ENCODE measurements at places on chromosomes 11 and 22.

GRCh38 chr22:21916309-21916918, 36.2 kb downstream of the PPM1F start:
- no peak for DNase-seq

- DNase-seq, result no peak
Measured at GRCh38 chr11:128323381-128323780, 264.0 kb downstream of the ETS1 start.

GRCh38 chr11:60657888-60658287, 41.5 kb upstream of the MS4A8 start:
- no peak for DNase-seq

- no peak for DNase-seq
Measured at GRCh38 chr11:5363679-5364078, 12.4 kb downstream of the OR51B6 start.

- DNase-seq, result no peak
Measured at GRCh38 chr11:15651816-15652215, 537.1 kb downstream of the INSC start.

GRCh38 chr11:130407978-130408377, 20.4 kb downstream of the ADAMTS8 start:
- DNase-seq, result peak; percentile 49

DNA sequence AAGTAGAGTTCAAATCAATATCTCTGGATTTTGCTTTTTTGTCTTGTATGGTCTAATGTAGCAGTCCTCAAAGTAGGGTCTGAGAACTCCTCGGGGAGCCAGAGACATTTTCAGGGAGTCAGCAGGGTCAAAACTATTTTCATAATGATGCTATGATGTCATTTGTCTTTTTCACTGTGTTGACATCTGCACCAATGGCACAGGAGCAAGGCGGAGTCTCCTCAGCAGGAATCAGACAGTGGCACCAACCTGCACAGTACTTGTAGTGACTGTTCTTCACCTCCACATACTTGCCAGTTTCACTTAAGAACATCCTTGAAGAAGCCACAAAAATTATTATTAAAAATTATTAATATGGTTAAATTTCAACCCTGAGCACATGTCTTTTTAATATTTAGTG, 14.9 kb upstream of the FXYD6 start:
- DNase-seq, result no peak

DNA sequence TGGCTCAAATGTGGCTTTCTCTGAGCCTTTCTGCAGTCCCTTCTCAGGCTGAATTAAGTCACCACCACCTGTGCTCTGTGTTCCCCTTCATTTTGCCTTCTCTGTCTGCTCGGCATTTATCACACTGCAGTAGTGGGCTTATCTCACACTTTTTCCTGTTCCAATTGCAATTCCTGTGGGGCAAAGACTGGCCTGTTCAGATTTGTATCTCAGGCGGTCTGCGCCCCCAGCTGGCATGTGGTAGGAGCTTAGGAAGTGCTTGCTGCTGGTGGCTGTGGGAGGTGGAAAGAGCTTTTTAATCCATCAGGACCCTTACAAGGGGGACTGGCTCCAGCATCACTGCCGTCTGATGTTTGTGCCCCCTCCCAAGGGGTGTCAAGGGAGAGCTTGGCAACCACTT, 21.2 kb downstream of the BMAL1 start:
- DNase-seq, result no peak

- no peak for DNase-seq
Measured at GRCh38 chr11:114180301-114181055, 115.7 kb upstream of the NNMT start.

DNA sequence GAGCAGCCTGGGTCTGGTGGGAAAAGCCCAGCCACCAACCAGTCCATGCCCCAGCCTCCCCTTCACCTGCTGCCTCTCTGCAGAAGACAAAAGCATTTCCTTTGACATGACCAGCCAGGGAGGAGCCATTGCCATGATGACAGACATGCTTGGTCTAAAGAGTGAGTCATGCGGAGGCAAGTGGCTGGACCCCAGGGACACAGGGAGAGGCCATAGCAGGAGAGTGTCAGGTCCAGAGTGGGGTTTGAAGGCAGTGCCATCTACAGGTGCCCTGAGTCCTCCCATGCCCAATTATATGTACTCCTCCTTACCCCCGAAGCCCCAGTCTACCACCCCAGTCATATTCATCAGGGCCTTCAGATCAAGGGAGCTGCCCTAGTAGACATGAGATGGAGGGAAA, 67.4 kb downstream of the SCN3B start:
- DNase-seq, result no peak

GRCh38 chr11:91972665-91973266, 251.9 kb upstream of the FAT3 start:
- no peak for DNase-seq

GRCh38 chr11:102317768-102318103, 452 bp downstream of the BIRC3 start:
- DNase-seq, result no peak

GRCh38 chr11:8794677-8795103, 112.1 kb downstream of the RPL27A start:
- DNase-seq, result no peak

DNA sequence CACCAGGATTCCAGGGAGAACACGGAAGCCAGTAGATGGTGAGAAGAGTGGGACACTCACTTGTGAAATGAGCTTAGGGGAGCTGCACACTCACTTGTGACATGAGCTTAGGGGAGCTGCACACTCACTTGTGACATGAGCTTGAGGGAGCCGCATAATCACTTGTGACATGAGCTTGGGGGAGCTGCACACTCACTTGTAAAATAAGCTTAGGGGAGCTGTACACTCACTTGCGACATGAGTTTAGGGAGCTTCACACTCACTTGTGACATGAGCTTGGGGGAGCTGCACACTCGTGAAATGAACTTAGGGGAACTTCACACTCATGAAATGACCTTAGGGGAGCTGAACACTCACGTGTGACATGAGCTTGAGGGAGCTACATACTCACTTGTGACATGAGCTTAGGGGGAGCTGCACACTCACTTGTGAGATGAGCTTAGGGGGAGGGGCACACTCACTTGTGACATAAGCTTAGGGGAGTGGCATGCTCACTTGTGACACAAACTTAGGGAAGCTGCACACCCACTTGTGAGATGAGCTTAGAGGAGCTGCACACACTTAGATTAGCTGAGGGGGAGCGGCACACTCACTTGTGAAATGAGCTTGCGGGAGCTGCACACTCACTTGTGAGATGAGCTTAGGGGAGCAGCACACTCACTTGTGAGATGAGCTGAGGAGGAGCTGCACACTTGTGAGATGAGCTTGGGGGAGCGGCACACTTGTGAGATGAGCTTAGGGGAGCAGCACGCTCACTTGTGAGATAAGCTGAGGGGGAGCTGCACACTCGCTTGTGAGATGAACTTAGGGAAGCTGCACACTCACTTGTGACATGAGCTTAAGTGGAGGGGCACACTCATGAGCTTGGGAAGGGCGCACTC, 59.0 kb downstream of the NCAPD3 start:
- no peak for DNase-seq

GRCh38 chr11:15327786-15328231, 213.1 kb downstream of the INSC start:
- DNase-seq, result no peak

- DNase-seq, result no peak
Measured at GRCh38 chr11:61025821-61026120, 54.3 kb downstream of the CD6 start.

- DNase-seq, result no peak
Measured at GRCh38 chr11:46615756-46616155, 1.3 kb downstream of the HARBI1 start.

DNA sequence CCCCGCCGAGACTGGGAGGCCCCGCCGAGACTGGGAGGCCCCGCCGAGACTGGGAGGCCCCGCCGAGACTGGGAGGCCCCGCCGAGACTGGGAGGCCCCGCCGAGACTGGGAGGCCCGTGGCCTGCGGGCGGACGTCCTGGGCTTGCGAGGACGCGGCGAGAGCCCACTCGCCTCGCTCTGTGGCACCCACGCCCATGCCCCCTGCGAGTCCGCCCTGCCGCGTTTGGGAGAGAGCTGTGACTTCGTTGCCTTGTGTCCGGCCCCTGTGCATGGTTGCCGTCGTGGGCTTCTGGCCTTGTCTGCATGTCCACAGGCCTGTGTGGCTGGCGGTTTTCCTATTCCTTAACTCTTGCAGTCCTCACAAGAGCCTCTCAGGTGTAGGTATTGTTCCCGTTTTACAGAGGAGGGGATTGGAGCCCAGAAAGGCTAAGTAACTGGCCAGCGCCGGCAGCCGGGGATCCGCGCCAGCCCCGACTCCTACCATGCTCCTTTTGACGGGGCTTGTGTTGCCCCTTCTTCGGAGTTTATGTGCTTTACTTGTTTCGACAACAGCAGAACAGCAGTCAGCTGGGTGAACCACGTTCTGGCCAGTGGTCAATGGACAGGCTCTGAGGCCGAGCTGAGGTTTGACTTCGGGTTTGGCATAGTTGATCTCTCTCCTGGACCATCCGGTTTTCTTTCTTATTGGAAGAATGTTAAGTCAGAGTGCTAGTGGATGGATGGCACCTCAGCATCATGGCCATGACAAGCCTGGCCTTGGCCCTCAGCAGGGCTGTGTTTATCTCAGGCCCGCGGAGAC, 741 bp downstream of the PHRF1 start:
- no peak for DNase-seq

- DNase-seq, result peak; percentile 25
Measured at GRCh38 chr11:14094481-14095037, 132.0 kb downstream of the SPON1 start.

DNA sequence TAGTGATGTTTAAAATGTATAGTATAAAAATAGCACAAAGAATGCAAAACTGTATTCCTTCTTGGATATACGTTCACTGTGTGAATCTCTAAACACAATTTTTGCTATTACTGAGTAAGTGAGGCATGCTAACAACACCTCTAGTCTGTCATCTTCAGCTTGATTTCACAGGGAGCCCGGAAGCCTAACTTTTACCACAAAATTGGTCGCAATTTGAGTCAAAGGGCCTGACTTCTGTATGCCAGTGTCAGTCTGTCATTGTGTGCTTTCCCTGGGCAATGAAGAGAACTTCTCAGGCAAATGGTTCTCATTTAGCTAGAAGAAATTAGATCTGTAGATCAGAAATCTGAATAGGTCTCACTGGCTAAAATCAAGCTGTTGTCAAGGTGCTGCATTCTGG, 1059.5 kb downstream of the FAM181B start:
- no peak for DNase-seq

DNA sequence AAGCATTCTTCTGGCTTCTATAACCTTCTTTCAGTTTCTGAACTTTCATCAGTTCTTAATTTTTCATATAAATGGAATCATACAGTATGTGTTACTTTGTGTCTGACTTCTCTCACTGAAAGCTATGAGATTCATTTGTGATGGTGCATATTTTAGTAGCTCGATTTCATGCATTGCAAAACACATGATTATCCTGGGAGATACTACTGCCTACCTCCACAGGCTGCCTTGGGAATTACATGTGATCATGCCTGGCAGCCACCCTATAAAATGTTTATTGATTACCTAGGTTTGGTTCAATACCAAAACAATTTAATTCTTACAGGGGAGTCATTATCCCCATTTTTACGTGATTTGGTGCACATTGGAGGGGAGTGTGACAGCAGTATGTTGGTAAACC, 34.1 kb upstream of the PAK1 start:
- DNase-seq, result no peak

DNA sequence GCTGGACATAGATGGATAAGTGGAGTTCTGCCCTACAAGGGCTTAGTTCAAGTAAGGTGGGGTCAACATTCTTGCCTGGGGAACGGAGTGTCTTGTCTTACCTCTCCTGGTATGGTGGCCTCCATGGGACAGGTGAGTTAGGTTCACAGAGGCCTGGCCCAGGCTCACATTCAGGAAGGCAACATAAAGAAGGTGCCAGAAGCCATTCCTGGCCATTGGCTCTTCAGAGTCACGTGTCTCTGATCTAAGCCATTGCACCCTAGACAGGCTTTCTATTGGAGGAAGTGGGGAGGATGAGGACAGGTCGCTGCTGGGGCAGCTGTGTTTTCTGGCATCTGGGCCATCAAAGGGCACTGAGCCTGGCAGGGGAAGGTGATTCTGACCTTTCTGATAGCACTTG, 14.8 kb downstream of the LMO2 start:
- no peak for DNase-seq

DNA sequence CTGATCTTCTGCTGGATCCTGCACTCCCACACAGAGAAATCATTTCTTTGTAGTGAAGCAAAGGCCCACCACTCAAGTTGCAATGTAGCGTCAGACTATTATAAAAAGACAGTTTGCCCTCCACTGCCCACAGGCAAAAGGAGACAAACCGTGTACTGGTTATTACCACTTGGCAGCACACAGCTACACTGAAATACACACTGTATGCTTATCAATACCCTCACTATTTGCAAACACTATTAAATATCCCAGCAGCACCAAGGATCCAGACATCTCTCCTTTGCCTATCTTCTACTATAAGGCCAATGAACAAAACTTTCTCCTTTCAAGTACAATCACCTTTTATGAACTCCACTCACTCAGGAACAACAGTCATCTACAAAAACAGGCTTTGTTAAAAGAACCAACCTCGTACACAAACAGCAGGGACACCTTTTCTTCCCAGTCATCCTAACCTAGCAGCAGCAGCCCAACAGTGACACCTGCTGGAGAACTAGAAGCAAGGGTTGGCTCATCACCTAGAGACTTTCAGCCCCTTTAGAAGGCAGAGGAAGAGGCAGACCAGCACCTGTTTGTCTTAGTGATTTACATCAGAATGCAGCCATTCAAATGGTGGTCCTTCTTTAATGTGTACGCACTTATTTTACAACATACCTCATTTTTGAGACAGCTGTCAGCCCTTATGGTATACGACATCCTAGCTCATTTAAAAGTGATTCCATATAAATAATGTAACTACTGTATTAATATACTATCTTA, 56.1 kb downstream of the AMBRA1 start:
- DNase-seq, result peak; percentile 51

DNA sequence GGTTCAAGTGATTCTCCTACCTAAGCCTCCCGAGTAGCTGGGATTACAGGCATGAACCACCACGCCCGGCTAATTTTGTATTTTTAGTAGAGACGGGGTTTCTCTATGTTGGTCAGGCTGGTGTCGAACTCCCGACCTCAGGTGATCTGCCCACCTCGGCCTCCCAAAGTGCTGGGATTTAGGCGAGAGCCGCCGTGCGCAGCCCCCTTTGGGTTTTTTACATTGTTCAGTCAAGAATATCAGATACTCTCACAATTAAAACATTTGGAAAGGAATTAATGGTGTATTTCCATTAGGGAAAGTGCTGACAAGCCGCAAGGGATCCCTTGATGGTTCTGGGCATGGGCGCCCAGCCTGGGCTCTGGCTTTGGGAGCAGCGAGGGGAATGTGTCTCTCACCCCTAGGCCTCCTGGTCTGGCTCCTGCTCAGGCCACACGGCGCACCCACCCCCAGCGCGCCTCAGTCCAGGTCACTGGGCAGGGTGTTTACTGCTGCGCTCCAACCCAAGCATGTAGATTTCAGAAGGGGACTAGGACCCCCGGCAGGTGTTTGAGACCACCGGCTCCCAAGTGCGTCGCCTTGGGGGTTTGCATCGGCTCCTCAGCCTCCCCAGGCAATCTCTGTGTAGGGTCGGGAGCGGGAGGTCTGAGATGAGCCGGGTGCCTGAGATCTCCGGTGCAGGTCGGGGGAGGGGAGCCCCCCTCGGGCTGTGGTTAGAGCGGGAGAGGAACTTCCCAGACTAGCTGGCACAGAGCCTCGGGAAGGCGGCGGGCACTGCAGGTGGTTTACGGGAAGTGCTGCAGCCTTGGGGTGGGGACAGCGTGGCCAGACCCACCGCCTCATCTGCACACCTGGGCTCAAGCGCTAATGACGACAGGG, 809 bp upstream of the IRF7 start:
- no peak for DNase-seq
